ENCODE measurements at places on chromosomes 1 and 21.

- no peak for DNase-seq
Observed at GRCh38 chr1:230003409-230003808, 63.6 kb upstream of the GALNT2 start.

GRCh38 chr1:13622446-13622845 is 38.8 kb downstream of the PDPN start:
- DNase-seq = no peak

- no peak for DNase-seq
Observed at GRCh38 chr1:229086686-229087085, 184.2 kb upstream of the RAB4A start.

DNA sequence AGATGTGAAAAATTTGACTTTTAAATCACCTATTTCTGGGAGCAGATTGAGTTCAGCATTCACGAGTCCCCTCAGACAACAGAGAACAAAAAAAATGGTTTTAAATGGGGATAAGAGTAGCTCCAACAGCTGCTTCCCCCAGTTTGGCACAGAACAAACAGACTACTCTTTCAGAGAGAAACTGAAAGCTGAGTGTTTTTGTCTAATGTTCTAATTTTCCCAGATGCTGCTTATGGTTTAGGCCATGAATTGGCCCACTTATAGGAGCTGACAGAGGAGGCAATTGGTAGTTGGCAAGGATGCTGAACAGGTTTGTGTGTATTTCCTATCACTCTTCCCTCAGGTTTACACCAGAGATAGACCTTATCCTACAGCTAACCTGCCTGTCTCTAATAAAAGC is 1637.4 kb upstream of the PRMT6 start:
- DNase-seq = no peak

GRCh38 chr1:27154469-27154990 is 395 bp downstream of the SLC9A1 start:
- no peak for DNase-seq

DNA sequence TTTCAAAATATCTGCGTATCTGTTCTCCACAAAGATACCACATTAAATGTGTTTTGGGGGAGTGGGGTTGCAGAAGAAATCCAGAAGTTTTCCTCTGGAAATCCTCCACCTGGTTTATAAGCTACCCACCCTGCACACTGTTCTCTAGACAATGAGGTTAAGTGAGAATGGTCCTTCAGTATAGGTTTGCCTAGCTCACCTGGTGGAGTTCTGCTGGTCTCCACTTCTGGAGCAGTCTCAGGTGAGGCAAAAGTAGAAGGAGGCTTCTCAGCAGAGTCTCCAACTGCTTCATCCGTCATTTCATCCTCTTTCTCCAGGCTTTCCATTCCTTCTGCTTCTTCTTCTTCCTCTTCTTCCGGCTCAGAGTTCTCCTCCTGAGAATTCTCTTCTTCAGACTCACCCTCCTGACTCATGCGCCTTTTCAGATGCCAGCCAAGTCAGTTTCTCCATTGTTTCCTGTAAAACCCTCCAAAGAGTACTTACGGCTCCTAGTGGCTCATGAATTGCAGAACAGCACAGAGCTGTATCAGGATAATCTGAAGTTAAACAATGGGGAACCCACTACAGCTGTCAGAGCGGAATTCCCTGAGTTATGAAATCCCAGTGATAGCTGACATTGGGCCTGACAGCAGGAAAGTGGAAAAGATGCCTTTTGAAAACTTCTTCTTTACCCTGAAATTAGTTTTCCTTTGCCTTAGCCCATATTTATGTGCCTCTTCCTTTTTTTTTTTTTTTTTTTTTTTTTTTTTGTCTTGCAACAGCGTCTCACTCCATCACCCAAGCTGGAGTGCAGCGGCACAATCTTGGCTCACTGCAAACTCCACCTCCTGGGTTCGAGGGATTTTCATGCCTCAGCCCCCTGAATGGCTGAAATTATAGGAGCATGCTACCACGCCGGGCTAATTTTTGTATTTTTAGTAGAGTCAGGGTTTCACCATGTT is 38.5 kb downstream of the MSTO1 start:
- peak; percentile 16 for DNase-seq

- DNase-seq = no peak
Observed at GRCh38 chr1:154867064-154867825, 2.8 kb downstream of the KCNN3 start.

- no peak for DNase-seq
Observed at GRCh38 chr1:17878837-17879236, 123.7 kb downstream of the ACTL8 start.

GRCh38 chr1:13730751-13731482 is 30.9 kb downstream of the PRDM2 start:
- peak; percentile 8 for DNase-seq

DNA sequence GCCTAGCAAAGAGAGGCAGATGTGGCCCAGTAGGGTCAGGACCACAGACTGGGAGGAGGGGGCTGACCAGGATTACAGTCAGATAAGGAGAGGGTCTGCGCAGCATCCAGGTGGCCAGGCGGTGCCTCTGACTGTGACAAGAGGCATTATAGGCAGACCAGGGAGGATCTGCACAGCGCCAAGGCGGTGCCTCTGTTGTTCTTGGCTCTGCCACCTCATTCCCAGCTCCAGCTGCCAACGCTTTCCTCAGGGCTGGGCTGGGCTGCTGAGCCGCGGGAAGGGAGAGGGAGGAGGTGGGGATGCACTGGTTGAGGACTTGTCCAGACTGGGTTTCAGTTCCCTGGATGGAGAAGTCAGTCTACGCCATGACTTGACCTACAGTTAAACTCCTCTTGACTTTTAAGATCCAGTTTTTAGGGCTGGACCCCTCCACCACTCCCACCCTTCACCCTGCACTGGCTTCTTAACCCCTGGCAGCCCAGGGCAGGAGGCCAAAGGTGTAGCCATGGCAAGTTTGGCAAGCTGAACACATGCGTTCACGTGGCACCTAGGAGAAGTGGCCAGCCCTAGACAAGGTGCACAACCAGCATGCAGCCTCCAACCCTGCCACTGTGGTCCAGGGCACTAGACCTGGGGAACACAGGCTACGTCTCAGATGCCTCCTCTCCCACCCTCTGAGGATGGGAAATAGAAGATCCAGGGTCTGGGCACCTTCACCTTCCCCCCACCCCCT is 4.5 kb upstream of the CRABP2 start:
- no peak for DNase-seq

GRCh38 chr1:175564723-175565122 is 178.7 kb downstream of the TNR start:
- no peak for DNase-seq

GRCh38 chr21:46243325-46243724 is 14.8 kb upstream of the LSS start:
- no peak for DNase-seq

GRCh38 chr1:157494093-157494492 is 58.2 kb downstream of the FCRL5 start:
- DNase-seq = no peak

GRCh38 chr1:64042331-64043100 is 160.9 kb upstream of the UBE2U start:
- DNase-seq = no peak

- DNase-seq = no peak
Observed at GRCh38 chr1:84430546-84430945, 32.3 kb downstream of the DNASE2B start.

DNA sequence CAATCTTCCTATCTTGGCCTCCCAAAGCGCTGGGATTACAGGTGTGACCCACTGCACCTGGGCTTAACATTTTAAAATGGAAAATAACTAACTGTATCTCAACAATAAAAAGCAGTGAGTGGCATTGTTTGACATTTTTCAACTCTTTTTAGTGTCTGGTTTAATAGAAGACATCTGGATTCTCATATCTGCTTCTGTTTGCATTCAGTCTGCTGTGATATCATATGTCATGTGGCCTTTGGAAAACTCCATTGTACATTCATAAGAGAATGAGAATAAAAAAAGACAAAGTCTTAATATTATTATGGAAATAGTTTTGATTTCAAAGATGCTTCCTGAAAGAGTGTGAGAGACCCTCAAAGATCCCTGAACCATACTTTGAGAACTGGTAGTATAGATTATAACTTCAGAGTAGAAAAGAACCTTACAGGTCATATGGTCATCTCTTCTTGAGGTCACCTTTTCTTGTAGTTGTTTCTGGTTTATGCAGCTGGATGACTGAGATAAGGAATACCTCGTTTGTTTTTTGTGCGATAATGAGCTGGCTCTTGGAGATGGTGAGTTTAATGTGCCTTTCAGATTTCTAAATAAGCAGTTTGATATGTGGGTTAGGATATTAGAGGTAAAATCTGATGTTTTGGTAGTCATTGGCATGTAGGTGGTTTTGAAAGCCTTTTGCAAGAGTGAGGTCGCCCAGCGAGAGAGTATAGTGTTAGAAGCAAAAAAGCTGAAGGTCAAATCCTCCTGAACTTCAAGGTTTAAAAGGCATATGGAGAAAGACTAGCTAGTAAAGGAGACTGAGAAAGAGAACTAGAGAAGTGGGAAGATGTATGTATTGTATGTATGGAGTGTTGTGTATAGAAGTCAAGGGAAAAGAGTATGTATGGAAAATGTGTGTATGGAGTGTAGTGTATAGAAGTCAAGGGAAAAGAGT is 17.2 kb downstream of the CEP350 start:
- DNase-seq = peak; percentile 42

- no peak for DNase-seq
Observed at GRCh38 chr1:180974236-180974635, 48.4 kb downstream of the STX6 start.

DNA sequence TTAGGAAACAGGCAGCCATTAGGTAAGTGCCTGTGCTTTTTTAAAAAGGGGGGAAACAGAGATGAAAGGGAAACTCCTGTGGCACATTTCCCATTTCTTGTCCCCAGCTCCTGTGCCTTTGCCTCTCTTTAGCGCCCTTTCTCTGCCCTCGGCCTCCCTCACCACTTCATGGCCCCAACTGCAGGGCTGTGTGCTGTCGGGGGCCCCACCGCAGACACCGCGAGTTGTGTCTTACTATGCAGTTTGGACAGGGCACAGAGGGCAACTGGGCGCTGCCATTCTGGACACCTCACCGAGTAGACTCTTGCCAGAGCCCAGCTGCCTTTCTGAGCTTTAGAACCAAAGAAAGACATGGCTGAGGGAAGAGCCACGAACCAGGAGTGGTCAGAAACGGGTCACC is 93.7 kb upstream of the LPGAT1 start:
- DNase-seq = no peak

- DNase-seq = no peak
Observed at GRCh38 chr21:14366998-14367397, 15.9 kb downstream of the HSPA13 start.

- no peak for DNase-seq
Observed at GRCh38 chr1:12157366-12158231, 9.2 kb upstream of the TNFRSF1B start.

- no peak for DNase-seq
Observed at GRCh38 chr1:145985502-145986439, 10.6 kb downstream of the TXNIP start.

GRCh38 chr1:197811769-197812168 is 36.5 kb upstream of the DENND1B start:
- DNase-seq = no peak

- DNase-seq = no peak
Observed at GRCh38 chr1:226526801-226527595, 21.6 kb upstream of the STUM start.

DNA sequence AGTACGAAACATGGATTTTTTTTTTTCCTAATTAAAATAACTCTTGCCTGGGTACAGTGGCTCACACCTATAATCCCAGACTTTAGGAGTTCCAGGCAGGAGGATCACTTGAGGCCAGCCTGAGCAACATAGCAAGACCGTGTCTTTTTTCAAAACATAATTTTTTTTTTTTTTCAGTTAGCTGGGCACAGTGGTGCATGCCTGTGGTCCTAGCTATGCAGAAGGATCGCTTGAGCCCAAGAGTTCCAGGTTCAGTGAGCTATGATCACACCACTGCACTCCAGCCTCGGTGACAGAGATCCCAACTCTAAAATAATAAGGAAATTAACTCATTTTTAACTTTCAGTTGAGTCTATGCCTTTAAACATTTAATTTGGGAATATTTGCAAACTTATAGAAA is 170.1 kb downstream of the NEK7 start:
- no peak for DNase-seq

DNA sequence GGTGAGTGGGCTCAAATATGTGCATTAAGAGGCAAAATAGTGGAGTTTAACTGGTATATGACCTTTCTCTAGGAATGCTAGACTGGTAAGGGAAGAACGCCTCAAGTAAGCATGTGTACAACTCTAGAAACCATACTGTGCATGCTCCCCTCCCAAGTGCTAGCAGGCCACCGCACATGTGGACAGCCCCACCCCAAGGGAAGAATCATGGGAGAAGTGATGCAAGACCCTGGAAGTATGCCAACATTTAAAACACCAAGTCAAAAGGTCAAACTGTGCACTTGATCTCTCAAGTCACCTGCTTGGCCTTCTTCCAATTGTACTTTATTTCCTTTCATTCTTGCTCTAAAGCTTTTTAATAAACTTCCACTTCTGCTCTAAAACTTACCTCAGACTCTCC is 120.4 kb downstream of the WDR3 start:
- peak; percentile 15 for DNase-seq

DNA sequence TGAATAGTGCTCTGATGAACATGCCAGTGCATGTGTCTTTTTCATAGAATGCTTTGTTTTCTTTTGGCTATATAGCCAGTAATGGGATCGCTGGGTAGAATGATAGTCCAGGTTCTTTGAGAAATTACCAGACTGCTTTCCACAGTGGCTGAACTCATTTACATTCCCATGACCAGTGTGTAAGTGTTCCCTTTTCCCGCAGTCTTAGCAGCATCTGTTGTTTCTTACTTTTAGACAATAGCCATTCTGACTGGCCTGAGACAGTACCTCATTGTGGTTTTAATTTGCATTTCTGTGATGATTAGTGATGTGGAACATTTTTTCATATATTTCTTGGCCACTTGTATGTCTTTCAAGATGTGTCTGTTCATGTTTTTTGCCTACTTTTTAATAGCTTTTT is 784.5 kb downstream of the USP25 start:
- no peak for DNase-seq
